ENCODE measurements at places on chromosomes 4 and X.

DNA sequence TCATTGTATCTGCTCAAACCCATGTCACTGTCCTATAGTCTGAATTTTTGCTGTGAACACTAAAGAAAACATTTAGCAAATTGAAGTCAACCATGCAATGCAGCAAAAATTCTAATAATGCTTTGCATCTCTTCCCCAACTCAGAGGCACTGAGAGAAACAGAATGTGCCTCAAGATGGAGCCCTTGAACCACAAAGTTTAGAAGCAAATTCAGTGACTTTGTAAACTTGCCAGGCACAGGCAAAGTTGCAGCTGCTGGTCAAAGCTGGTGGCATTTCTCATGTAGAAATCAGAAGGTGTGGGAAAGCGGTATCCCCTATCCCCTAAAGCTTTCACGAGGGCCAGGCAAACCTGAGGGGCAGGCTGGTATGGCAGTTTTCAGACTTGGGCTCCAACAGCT is 121.7 kb upstream of the DIPK2B start:
- DNase-seq, result peak; percentile 25

DNA sequence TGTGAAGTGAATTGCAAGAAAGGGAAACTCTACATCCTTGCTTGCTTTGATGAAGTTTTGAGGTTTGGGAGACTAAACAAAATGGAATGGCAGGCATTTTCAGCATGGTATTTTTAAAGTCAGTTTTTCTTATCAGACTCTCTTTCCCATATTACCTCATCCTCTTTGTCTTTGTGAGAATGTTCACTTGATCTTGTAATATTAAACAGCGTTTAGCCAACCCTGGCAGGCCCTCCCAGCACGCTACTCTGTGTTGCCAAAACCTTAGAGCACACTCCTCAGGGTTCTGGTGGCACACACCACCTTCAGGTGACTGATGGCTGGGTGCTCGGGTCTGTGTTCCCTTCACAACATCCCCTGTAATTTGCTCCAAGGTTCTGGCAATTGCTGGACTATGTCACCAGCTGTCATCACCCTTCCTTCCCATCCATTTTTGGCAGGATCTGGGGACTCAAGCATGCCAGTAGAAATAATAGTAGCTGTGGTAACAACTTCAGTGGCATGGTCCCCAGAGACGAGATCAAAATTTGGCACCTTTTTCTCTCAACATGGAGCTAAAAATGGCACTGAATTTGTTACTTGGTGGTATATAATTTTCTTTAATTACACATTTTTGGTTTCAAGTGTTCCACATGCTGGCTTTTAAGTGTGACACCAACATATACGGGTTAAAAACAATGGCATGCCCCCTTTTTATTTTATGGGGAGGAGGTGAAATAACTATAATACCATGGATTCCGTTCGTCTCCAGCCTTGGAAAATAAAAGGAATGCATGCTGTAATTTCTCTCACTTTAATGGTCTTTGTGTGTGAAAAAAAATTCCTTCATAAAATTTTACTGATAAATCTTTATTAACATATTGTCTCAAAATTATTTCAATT is 273.1 kb downstream of the DCTD start:
- DNase-seq, result no peak

DNA sequence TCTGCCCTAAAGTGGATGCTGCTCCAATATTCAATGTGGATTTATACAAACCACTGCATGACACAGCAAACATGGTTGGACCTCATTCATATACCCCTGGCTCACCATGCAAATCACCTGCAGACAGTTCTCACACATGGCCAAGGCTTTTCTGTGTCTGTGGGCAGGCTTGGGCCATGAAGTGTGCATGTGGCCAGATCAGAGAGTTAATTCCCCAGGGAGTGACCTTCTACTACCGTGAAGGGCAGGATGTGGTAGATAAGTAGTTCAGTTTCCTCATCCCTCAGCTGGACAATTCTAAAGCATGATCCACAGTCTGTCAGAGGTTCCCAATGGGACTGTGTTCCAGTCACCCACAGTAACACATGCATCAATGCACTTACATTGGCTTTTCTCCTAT is 24.6 kb upstream of the BCLAF3 start:
- DNase-seq, result no peak

DNA sequence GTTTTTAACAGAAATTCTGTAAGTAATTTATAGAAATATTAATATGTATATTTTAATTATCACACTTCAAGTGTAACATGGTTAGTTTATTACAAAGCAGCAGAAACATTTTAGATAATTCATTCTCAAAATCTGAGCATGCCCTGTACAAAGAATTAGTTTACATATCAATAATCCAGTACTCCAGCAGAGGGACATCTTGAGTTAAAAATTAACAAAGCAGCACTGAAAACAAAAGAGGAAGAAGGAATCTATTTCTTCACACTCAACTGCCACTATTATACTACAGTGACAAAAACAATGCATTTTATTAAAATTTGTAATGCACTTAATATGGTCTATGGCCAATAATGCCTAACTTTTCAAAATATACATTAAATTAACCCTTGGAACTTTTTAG is 179.1 kb upstream of the KLHL4 start:
- no peak for DNase-seq

- DNase-seq, result no peak
Observed at GRCh38 chr4:7777017-7777710, 162.5 kb downstream of the AFAP1 start.

- no peak for DNase-seq
Observed at GRCh38 chr4:99038213-99038612, 42.7 kb downstream of the METAP1 start.

GRCh38 chrX:74117962-74118902 is 185.7 kb upstream of the ZCCHC13 start:
- no peak for DNase-seq

GRCh38 chr4:1008840-1009541 is 2.4 kb upstream of the FGFRL1 start:
- DNase-seq, result peak; percentile 18

GRCh38 chr4:131084997-131085396 is 1989.0 kb downstream of the C4orf33 start:
- no peak for DNase-seq

DNA sequence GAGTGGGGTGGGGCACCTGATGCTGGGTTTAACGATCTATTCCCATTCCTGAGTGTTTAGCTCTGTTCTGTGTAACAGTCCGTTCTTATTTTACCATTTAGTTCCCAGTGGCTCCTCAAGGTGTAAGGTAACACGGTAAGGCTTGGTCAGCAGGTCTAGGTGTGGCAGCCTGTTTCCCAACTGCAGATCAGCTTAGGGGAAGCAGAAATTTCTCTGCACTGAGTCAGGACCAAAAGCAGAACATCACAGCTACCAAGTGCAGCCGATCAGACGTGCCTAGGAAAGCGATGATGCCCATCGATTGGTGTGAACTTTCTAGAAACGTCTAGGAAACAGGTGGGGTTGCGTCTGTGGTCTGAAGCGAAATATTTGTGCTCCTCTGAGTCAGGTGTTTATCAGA is 240.1 kb downstream of the STIM2 start:
- no peak for DNase-seq

- DNase-seq, result no peak
Observed at GRCh38 chr4:10200869-10201268, 84.3 kb upstream of the WDR1 start.

- DNase-seq, result no peak
Observed at GRCh38 chr4:78039678-78040077, 17.4 kb upstream of the FRAS1 start.

GRCh38 chrX:31114858-31115257 is 43.0 kb upstream of the FTHL17 start:
- DNase-seq, result no peak

DNA sequence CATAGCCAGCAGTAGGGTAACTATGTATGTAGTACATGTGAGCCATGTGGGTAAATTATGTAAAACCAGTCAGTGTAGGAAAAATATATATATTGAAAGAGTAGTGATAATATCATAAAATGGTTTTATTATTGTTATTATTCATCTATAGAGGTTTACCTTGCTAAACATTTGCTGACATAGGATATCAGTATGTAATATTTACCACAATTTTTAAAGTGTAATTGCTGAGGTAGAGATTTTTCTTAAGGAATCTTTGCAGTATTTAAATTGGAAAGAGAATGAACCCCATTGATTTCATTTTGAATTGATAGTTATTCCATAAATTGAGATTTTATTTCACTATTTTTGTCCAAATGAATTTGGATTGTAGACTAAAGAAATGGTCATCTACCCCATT is 27.1 kb downstream of the SLAIN2 start:
- DNase-seq, result no peak

DNA sequence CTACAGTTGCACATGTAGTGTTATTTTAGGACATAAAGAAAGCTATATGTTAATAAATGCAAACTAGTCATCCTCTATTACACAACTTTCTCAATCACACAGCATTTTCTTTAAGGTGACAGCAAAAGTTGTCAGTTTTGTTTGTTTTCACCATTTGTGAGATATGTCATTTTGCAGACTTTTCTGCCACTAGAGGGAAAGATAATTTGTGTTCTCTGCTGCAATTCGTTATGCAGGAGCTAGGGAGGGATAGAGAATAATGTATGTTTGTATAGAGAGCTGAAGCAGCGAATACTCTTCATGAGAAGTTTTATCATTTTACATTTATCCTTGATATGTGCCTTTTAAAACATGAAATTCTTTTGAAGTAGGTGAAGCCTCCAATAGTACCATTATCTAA is 670.6 kb upstream of the ATOH1 start:
- no peak for DNase-seq

DNA sequence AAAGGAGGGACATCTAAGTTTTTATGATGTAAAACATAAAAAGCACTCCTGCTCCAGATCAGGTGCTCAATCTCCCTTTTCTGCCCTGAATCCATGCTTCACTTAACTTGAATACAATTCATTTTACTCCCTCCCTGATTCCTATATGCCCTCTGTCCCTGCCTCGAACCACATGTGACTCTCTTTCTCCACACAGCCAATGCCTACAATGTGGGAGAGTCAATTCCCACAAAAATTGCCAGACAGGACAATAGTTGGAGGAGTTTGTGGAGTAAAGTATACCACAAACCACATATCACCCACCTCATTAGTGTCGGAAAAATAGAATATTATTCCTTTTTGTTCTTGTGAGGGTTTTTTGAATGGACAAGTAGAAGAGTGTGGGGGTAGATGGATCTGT is 9.7 kb downstream of the AMMECR1 start:
- DNase-seq, result no peak

DNA sequence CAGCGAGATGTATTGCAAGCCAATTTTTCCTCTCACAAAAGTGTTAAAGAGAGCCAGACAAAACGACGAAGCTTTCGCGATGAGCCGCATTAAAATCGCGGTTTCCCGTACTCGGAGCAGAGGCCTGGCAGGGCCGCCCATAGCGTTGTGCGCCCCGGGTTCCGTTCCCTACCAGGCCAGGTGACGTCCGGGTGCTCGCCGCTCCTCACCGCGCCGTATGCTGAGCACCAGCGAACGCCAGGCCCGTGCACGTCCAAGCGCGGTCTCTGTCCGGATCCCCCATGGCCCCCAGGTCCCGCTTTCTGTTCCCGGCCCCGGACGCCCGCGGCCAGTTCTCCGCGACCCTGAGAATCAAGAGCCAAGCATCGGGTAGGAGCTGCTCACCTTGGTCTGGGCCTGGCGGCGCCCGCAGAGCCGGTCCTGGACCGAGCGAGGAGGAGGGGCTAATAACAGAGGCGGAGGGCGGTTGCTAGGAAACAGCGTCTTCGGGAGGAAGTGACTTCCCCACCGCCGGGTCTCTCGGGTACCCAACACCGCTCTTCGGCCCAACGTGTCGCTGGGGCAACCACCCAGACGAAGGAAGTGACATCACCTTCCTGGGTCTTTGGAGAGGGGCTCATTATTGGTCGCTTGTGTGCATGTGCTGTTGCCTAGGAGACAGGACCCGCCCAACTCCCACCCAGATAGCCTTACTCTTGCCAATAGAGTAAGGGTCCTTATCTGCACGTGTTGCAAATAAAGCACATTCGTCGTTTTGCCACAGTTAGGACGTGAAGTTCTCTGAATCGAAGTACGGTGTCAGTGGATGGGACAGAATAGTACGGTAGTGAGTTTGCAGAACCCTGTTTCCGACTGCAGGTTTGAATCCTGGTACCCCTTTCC is at the start of gene MAP9:
MAP9 (minus strand) TSS at position 579 of the 882 bp plus-strand sequence. CDS start 1,115 bp downstream, outside the sequence.
- DNase-seq, result peak; percentile 96

DNA sequence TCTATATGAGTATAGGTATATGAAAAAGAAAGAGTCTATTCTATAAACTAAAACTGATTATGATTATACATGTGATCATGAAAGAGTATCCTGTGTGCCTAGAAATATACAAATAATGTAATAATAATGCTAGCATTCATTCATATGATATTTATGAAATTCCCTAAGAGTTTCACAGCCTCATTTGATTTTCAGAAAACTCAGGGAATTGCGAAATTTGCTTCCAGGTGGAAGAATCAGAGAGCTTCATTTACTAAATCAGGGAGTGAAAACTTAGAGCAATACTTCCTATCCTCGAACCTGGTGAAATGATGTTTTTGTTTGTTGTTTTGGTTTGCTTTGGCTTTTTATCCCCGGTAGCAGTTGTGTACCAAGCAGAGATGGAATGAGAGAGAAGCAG is 1105.7 kb upstream of the SLIT2 start:
- no peak for DNase-seq

DNA sequence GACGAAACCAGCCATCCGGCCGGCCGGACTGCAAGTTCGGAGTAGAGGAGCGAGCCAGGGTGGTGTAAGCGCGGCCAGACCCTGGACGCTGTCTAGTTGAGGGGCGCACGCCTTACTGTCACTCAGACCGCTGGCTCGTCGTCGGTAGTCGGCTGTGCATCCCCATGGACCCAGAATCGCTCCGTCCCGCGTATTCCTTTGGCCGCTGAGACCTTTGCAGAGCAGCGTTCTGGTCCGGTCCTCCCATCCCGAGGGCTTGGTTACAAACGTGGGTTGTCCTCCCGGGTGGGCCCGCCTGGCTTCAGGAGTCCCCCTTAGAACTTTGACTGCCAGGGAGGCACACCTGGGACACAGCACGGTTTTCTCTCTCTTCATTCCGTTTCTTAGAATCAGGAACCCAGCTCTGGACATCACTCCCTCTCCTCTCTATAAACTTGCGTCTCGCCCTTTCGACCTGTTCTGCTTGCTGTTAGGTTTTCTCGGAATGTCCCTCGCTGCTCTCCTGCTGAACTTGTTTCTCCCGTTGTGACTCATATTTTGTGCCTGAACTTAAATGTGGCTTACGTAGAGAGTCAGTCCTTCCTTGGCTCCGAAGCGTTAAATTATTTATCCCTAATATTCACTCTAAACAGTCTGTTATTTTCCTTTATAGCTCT is 672 bp downstream of the PGM2 start:
- DNase-seq, result peak; percentile 20

DNA sequence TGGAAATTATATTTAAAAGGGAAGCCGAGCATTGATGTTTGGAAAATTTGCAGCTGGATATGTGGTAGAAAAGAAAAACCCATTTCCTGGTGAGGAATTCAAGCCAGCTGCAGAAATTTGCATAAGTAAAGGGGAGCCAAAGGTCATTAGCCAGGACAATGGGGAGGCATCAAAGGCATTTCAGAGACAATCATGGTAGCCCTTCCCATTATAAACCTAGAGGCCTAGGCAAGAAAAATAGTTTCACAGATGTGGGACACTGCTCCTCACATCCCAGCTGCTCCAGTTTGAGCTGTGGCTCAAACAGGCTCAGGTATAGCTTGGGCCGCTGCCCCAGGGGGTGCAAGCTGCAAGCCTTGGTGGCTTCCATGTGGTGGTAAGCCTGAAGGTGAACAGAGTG is 35.8 kb downstream of the NAP1L3 start:
- DNase-seq, result no peak

GRCh38 chrX:7852166-7852565 is 9.2 kb downstream of the VCX start:
- no peak for DNase-seq

GRCh38 chr4:99324361-99324760 is 3.2 kb upstream of the ADH1B start:
- DNase-seq, result no peak
